SW480 (cell line): ENCODE measurements at places on chromosomes 11 and 22.

GRCh38 chr11:28838741-28839140 is 730.6 kb downstream of the METTL15 start:
- no peak for DNase-seq

DNA sequence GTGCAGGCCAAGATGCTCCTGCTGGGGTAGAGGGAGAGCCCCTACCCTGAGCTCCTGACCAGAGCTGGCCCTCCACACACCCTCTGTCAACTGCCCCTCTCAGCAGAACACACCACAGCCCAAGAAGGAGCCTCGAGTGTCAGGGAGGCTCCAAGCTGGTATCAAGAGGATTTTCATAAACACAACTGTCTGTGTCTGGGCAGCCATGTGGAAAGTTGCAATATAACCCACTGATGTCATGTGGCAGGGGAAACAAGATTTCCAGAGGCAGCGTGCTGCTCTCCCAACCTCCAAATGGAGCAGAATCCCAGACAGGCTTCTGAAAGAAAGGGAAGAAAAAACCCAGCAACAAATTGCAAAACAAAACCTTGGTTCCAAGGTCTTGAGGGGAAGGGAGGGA is 569.9 kb downstream of the BUD13 start:
- DNase-seq, result no peak

DNA sequence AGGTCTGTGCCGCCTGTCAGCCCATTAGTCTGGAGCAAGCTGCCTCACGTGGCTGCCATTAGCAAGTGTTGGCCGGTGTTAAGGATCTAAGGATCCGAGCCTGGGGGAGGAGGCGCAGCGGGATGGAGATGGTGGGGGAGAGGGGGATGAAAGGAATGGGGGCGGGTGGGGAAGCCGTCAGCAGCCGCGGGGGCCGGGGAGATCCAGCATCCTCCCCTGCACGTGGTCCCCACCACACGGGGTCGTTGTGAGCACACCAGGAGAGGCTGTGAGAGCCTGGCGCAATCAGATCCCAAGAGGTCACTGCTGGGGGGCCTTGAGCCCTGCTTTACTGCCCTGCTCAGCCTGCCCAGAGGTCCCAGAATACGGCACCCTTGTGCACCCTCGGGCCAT is 7.3 kb downstream of the CABP7 start:
- no peak for DNase-seq

GRCh38 chr11:7898666-7899283 is 32.3 kb downstream of the OR10A6 start:
- no peak for DNase-seq

DNA sequence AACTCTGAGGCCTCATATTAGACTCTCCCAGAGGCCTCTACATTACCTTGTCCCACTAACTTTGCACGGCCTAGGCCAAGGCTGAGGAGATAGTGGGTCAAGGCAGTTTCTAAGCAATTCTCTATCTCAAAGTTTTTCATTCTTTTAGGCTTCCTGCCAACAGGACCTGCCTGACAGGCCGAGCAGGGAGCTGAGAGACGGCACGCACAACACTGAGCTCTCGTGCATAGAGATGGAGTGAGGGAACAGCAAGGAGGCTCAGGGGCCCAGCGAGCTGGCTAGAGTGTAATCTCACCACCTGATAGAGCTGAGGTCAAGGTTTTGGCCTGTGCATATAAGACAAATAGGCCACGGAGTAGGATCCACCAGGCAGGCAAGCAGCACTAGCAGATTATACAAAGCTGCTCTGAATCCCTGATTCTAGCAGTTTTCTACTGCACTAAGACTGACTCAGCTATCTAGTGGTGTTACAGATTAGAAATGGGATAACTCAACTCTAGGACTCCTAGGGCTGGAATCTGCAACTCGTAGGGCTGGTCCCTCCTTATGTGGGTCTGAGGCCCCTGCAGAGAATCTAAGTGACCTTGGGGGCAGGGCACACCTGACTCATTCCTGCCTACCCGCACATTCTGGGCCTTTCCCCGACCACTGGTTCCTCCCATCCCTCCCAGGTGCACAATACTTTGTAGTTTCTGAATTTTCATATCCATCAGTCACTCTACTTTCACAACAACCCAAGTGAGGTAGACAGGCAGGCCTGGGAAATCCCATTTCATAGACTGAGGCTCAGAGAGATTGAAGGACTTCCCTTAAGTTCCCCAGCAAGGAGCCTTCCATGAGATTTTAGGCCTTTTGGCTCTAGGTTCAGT is 1.7 kb downstream of the CYB5R2 start:
- no peak for DNase-seq

DNA sequence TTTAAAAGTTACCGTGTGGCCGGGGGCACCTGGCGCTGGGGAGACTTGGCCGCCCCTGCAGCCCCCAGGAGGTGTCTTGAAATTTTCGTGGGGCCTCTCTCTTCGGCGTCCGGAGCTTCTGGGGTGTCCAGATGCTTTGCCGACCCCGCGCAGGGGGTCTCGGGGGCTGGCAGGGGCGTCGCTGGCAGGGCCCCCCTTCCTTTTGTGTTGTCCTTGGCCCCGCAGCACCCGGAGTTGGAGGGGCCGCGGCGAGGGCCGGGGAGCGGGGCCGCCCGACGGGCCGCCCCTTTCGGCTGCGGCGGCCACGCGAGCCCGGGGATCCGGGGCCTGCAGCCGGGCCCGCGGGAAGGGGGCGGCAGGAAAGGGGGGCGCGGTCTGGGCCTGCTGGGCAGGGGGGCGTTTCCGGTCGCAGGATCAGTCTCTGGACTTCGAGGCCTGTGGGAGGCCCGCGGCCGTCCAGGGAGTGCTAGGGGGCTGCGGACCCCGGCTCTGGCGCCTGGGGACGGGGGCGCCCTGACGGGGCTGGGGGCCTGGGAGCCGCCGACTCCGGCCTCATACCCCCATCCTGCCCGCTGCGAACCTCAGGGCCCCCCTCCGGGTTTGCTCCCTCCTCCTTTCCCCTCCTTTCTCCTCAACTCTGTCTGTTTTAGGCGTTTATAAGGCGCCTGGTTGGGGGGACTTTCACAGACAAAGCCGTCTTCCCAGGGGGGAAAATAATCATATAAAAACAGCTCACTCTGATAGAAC is 869 bp downstream of the ZC3H7B start:
- no peak for DNase-seq

DNA sequence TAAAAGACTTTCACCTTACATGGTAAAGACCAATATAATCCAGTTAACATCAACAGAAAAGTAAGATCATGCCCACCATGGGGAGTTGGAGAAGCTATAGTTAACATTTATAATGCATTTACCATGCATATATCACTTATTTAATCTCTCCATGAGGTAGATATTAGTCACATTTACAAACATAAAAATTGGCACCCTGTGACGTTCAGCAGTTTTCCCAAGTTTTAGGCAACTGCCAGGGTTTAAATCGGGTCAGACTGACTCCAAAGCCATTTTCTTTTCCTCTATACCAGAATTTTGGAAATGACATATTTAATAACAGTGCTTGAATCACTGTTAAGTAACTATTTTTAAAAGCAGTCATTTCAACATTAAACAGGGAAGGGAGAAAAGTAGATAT is 266.3 kb downstream of the DDX10 start:
- no peak for DNase-seq

GRCh38 chr22:41875531-41876270 is 39.2 kb downstream of the SHISA8 start:
- no peak for DNase-seq
